AG10803 (cell line): ENCODE measurements at places on chromosomes 12 and 14.

DNA sequence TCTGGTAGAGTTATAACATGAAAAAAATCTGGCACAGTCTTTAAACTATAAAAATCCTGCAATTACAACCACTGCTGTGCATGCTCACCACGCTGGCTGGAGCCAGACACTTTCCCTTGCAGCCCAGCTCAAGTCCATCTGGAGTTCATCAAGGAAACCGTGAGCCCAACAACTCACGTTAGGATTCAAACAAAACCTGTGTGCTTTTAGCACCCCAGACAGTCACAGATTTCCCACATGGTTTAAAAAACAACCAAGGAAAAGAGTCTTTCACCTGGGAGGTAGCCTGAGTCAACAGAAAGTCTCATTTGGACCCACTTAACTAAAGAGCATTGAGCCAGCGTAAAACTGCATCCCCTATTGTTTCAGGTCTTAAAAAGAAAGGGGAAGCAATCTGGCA, 4.7 kb downstream of the LRIG3 start:
- peak; percentile 86 for DNase-seq

- peak; percentile 99 for DNase-seq
These were observed 16.5 kb downstream of the KLHL28 start for GRCh38 chr14:44945264-44945663.

DNA sequence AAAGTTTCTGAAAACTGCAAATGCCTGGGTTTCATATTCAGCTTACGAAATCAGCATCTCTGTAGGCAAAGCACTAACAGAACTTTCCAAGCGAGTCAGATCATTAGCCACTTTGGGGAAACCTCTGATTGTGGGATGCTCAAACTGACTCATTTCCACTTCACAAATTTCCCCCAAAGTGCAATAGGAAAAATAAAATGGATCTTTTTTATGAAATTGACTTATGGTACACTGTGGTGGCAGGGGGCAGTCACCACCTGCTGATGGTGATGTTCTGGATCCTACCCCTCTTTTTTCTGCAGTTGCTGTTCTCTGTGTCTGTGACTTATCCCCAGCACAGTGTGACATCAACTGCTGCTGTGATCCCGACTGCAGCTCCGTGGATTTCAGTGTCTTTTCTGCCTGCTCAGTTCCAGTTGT, 5.6 kb downstream of the TCTN1 start:
- DNase-seq: no peak

- peak; percentile 83 for DNase-seq
These were observed 91.3 kb downstream of the TSPAN9 start for GRCh38 chr12:3168223-3169221.

GRCh38 chr14:28870033-28870564, 103.5 kb downstream of the FOXG1 start:
- no peak for DNase-seq

- DNase-seq: no peak
These were observed 746.6 kb downstream of the LRFN5 start for GRCh38 chr14:42353315-42353714.

GRCh38 chr14:74959596-74960180, 4.3 kb upstream of the PGF start:
- DNase-seq: no peak

DNA sequence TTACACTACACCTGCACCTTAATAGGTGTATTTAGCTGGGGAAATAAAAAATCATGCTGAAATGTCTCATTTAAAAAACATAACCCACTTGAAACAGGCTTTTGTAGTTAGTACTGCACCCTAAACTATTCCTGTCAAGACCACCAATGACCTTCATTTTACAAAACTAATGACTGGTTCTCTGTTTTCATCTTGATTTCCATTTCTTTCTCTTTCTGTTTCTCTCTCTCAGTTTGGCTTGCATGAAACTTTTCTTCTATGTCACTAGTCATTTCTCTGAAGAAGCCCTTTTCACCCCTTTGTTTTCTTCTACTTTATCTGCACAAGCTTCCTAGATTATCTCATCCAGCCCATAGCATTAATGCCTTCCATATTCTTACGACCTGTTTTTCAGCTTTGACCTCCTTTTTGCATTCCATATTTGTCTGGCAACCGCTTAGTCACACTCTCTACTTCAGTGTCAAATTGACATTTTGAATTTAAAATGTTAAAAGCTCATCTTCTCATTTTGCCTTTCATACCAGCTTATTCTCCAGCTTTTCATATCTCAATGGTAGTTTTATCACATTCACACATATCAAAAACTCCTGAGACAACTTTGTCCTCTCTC, 32.7 kb upstream of the KLRF1 start:
- DNase-seq: no peak

DNA sequence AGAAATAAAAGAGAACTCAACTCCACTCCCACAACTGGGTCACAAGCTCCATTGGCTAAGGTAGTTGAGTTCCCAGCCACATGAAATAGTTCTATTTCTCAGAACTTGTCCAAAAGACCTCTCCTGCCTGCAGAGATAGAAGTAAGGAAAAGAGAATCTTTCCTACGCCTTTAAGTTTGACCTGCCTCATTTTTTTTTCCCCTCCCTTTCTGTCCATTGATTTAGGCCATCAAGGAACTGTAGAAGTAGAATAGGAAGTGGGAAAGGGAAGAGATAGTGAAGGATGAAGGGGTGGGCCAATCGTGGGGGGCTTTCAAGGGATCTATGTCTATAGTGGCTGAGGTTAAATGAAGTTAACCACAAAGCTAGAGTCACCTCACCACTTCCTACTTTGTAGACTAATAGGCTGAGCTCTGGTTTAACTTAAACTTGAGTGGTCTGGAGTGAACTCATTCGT, 13.9 kb upstream of the NUDT4 start:
- DNase-seq: no peak

GRCh38 chr14:43005807-43006206, 1399.1 kb downstream of the LRFN5 start:
- no peak for DNase-seq
